ENCODE measurements at places on chromosomes 3 and 15.

GRCh38 chr15:80325206-80325605 is 73.2 kb upstream of the CTXND1 start:
- no peak for DNase-seq

GRCh38 chr15:64883997-64884511 is 27.6 kb upstream of the ANKDD1A start:
- peak; percentile 78 for DNase-seq

DNA sequence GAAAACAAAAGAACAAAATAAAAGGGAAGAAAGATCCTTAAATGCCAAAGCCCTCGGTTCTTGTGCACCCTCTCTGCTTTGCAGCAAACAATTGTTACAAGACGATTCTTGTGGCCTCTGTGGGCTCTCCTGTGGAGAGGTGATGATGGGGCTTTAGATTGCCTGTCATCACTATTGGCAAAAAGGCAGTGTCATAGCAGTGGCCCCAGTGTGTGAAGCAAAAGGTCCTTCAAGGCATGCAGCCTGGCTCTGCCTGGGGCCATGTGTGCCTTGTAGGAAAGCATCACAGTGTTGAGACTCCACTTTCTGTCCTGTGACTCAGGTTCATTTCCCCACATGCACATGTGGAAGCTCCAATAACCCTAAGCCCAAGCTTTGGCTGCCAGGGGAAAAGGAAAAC is 43.7 kb downstream of the POC1A start:
- no peak for DNase-seq

GRCh38 chr3:127149621-127150310 is 43.2 kb upstream of the PRR23E start:
- DNase-seq, result no peak

- DNase-seq, result no peak
Measured at GRCh38 chr15:44296625-44297524, 8.4 kb downstream of the GOLM2 start.

DNA sequence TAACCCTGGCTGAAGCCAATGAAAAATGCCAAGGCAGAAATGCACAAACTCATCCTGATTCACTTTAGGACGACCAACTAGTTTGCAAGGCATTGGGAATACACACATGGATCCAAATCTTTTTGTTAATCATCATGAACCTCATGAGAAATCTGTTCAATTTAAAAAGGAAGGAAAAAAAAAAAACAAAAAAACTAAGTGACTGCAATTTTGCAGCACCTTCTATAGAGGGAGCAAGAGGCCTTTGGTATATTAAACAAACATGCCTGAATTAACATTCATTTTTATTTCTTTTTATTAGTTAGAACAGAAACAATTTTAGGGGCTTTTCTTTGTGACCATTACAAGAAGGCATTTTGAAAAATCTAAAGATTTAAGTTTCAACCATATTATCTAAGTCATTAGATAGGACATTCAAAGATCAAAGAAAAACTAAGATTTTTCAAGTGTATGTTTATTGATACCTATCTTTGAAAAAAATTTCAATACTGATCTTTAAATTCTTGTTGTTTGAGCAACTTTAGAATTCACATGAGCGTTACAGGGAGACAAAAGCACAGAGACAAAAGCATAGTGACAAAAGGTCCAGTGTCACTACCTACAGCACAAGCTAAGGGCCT is 182.4 kb downstream of the CBLB start:
- DNase-seq, result peak; percentile 50

DNA sequence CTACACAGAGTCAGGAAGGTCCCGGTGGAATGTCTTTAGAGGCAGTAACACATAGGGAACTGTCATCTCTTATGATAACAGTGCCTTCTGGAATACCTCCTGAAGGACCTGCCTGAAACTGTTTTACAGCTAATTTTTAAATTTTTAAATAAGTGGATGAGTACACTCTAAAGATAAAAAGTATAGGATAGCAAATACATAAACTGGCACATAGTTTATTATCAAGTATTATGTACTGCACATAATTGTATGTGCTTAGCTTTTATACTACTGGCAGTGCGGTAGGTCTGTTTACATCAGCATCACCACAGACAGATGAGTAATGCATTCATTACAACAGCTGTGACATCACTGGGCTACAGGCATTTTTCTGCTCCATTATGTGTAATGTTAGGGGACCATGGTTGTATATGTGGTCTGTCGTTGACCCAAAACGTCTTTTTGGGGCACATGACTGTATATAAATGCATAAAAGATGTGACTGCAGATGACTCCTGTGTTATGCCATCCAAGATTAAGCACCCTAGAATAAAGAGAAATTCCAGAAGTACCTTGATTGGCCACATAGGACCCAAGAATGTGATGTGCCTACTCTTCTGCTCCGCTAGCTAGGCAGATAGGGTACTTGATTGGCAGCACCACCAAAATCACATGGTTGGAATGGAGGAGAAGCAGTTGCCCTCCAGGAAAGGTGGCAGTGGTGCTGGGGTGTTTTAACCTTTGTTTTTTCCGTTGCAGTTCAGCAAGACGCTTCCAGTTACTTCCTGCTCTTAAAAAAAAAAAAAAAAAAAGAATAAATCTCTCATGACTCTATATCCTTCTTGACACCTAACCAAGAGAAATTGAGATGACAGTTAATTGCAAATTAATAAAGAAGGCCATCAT is 3.3 kb downstream of the VPS8 start:
- DNase-seq, result no peak

DNA sequence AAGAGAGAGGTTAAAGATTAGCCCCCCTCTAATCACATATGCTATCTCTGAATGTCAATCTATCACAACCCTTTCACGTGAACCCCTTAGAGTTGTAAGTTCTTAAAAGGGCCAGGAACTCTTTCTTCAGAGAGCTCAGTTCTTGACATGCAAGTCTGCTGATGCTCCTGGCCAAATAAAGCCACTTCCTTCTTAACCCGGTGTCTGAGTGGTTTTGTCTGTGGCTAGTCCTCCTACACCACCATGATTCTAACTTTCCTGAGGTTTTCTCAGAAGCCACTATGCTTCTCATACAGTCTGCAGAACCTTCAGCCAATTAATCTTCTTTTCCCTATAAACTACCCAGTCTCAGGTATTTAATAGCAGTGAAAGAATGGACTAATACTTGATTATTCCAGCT is 231.1 kb upstream of the CNTN6 start:
- DNase-seq, result no peak

GRCh38 chr3:195768831-195769303 is 42.9 kb downstream of the MUC4 start:
- DNase-seq, result no peak

GRCh38 chr3:43217206-43217605 is 69.1 kb upstream of the SNRK start:
- no peak for DNase-seq

DNA sequence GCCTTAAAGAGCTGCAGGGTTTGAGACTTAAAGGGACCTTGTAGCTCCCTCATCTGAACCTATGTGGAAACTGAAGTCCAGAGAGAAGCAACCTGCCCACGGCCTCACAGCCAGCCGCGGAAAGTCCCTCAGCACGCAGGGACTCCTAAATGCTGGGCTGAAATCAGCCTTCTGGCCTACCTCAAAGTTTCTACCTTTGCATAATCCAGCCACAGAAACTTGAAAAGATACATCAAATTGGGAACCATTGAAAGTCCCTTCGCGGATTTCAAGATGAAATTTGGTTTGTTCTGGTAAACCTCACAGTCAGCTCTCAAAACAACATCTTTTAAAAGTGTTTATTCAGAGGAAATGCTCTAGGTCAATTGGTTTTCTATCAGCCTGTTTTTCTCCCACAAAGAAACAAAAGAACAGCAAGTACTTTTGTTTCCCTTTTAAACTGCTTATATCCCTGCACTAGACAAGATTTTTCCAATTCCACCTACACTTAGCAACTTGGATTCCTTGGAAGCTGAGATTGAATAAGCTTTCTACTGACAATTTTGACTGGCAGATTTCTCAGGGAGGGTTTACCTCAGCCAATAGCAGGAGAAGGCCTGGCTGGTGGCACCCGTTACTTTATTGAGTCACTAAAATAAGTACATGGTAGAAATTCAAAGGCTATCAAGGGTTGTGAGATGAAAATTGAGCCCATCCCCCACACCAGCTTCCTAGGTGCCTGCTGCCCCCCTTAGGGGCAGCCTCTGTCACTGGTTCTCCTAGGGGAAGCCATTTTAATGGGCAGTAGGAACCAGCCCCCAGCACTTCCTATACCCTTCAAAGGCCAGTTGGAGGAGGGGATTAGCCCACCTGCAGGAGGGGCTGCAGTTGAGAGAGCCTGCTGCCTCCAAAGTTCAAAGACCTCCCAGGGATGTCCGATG is 171.2 kb downstream of the ADAMTS17 start:
- DNase-seq, result no peak

- no peak for DNase-seq
Measured at GRCh38 chr3:14774431-14774830, 44.3 kb upstream of the FGD5 start.

- no peak for DNase-seq
Measured at GRCh38 chr15:35330048-35330695, 215.8 kb downstream of the DPH6 start.

GRCh38 chr15:45454814-45455213 is 67.7 kb downstream of the SLC30A4 start:
- DNase-seq, result no peak

DNA sequence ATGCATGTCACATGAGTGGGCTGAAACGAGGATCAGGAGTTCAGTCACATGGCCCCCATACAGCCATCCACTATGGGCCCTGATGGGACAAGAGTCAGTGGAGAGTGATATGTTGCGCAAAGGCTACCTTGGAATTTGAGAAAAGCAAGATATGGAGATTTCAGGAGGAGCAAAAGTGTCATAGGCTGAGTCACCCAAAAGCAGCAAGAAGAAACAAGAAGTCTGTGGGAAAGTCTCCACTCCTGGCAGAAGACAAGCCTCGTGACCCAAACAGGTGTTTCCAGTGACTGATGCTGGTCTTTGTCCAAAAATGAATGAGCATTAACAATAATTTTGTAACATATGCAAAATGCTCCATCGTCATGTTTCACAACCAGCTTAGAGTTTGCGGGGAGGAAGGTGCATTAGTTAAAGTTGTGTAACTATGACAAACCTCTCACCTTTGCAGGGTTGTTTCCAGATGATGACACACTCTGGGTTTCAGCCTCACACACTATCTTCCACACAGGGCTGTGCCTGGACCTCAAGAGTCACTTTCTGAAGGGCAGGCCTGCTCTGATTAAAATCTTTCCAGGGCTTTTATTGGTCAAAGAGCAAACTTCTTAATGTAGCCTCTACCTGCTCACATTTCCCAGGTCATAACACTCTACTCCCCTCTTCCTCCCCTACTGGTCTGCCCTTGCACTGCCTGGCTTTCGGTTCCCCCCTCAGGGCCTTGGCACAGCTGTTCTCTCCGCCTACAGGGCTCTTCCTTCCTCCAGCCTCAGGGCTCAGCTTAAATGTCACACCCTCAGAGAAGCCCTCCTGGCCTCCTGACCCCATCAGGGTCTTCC is 3.9 kb upstream of the DNASE1L3 start:
- no peak for DNase-seq

DNA sequence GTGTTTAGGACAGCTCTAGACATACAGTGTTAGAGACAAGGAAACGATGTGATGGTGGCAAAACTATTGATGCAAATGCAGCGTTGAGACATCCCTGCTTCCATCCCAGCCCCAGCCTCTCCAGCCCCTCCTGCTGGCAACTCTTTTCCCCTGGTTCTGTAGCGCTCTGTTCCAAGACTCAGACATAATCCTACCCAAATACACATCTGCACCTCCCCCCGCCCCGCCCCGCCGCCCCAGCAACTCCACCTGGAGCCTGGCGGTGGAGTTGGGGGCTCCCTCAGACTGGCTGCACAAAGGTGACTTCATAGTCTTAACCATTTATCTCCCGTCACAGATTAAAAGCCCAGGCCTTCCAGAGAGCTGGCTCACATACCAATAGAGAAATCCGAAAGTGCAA is 7.2 kb upstream of the SEC22A start:
- no peak for DNase-seq

DNA sequence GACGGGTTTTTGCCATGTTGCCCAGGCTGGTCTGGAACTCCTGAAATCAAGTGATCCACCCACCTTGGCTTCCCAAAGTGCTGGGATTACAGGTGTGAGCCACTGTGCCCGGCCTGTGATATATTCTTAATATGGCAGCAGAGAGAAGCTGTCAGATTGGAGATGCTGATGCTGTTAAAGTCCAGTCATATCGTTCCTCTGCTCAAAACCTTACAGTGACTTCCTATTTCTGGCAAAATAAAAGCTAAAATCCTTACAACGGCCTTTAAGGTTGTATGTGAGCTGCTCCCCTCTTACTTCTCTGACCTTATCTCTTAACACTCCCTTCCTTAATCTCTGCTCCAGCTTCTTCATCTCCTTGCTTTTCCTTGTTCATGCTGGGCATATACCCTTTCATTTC is 26.6 kb upstream of the MGA start:
- DNase-seq, result no peak

GRCh38 chr3:10703875-10704274 is 112.2 kb upstream of the SLC6A11 start:
- DNase-seq, result no peak

- DNase-seq, result peak; percentile 51
Measured at GRCh38 chr3:111691293-111691909, 96.3 kb upstream of the ZBED2 start.

- no peak for DNase-seq
Measured at GRCh38 chr3:55646121-55646520, 159.0 kb upstream of the WNT5A start.

DNA sequence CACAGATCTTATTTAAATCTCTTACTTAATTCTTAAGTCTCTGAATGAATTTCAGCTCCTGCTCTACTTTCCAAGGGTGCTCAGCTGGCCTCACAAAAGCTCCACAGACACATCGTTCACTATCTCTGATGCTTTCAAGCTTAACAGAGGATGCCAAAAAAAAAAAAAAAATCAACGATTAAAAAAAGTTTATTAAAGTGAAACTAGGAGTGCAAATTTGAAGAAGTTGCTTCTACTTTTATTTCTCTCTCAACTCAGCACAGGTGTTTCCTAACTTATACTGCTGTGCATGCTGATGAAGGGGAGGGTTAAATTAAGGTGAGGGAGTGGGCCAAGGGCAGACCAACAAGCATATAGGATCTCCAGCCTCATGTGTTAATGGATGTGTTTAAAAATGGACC is 157.2 kb downstream of the TIGIT start:
- no peak for DNase-seq

DNA sequence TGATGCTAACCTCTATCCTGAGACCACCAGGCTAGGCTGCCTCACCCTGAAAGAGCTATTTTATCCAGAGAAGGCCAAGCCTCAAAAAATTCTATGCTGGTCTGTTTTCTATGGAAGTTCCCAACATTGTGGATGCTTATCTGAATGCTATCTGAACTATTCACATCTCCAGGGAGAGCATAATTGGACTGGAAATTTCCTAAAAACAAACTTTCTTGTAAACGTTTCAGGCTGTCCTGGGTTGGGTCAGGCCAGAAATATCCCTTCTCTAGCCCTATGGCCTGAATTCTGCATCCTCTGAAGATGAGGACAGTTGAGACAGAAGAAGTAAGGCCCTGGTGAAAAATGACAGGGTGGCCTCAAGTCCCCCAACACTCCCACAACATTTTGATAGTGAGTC is 706.4 kb upstream of the NR2F2 start:
- no peak for DNase-seq

GRCh38 chr3:187728940-187729583 is 16.2 kb downstream of the BCL6 start:
- no peak for DNase-seq

- DNase-seq, result peak; percentile 47
Measured at GRCh38 chr3:27749643-27750042, 27.5 kb upstream of the EOMES start.

- DNase-seq, result no peak
Measured at GRCh38 chr3:166052440-166052839, 215.2 kb upstream of the BCHE start.

All from COLO829 (cell line).